Osteoblast (primary cell): ENCODE measurements at places on chromosomes 6 and 20.

DNA sequence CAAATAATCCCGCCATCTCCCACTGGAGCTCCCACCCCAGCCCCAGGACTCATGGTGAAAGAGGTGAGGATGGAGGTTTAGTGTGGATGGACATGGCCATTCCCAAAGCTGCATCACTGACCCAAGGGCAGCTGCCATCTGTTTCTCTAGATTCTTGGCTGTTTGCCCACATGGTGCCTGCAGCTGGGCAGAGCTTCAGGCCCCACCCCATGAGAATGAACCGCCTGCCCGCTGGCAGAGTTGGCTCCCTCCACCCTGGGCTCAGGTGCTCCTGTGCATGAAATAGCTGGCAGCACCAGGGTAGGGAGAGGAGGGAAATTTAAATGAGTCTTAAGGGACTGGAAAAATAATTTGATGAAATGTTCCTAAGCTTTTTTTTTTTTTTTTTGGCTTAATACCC lies 17.4 kb downstream of the SCML4 start:
- no peak for DNase-seq

- no peak for DNase-seq
Observed at GRCh38 chr6:78589436-78589835, 277.9 kb upstream of the IRAK1BP1 start.

- DNase-seq = no peak
Observed at GRCh38 chr20:5689463-5689862, 60.7 kb upstream of the SHLD1 start.

GRCh38 chr20:51810155-51811041 lies 8.1 kb upstream of the SALL4 start:
- no peak for DNase-seq

GRCh38 chr6:101439790-101440189 lies 46.3 kb downstream of the GRIK2 start:
- no peak for DNase-seq

DNA sequence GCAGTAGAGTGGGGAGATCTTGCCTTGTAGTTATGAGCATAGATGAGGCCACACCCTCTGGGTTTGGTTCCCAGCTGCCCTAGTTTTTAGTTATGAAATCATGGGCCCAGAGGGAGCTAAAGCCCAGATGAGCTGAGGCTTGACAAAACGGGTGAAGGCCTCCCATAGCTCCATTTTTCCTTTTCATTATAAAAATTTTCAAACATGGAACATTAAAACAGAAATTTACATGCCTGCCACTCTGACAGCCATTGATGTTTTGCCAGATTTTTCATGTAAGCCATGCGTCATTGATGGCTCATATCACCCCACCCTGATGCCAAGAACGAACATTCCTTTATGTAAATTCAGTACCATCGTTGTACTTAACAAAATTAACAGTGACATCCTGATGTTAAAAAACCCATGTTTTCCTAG lies 67.9 kb downstream of the IGF2R start:
- DNase-seq = peak; percentile 89
